ENCODE measurements at places on chromosomes 6 and 20. TPM values are rescaled to one million over a fixed set of nuclear protein-coding genes. Genes with fewer than 3 reads are reported as not detected.

Gene TMEM217
- 3.1 TPM for total RNA-seq

Gene EYA2
- total RNA-seq: not detected

Gene IL17F
- total RNA-seq: not detected

Gene SUPT3H
- total RNA-seq: 9.1 TPM

Gene ULBP1
- total RNA-seq: 0.65 TPM

Gene RFX6
- not detected for total RNA-seq

DNA sequence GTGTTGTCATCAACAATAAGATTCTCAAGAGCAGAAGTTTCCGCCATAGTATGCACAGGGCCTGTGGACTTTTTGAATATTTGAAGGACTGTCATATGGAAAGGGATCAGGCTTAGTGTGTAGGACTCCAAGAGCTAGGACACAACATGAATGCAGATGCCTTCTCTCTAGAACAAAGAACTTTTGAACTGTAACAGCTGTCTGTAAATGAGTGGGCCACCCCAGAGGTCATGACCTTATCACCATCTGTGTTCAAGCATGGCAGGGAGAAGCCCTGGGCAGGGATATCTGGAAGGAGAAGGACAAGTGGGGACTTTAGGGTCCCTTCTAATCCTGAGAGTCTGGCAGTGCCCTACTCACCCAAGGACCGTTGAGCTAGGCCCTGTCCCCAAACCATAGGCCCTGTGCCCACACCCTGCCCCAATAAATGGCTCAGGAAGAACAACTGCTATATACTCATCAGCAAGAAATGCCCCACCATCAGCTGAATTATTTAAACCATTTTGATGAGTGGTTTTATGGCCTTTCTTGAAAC, 70.6 kb downstream of the MTHFD1L start:
- no peaks in the 10 kb centered on the region for H3K27me3 ChIP-seq
- no peak for DNase-seq
- H3K36me3 ChIP-seq: peaks cover 45% of the 10 kb centered on the region
- no peak overlapping the region for H3K27ac ChIP-seq
- H3K4me3 ChIP-seq: no peak overlapping the region

GRCh38 chr20:14295238-14295637, 42.2 kb downstream of the FLRT3 start:
- H3K36me3 ChIP-seq: no peaks in the 10 kb centered on the region
- no peak for DNase-seq
- H3K27me3 ChIP-seq: no peaks in the 10 kb centered on the region
- no peak overlapping the region for H3K27ac ChIP-seq
- no peak overlapping the region for H3K4me3 ChIP-seq

- H3K27me3 ChIP-seq: no peaks in the 10 kb centered on the region
- H3K27ac ChIP-seq: no peak overlapping the region
- no peaks in the 10 kb centered on the region for H3K36me3 ChIP-seq
- peaks cover 4% of the 10 kb centered on the region for H3K4me1 ChIP-seq
Measured at GRCh38 chr20:50607436-50607835, 83.9 kb downstream of the RIPOR3 start.

DNA sequence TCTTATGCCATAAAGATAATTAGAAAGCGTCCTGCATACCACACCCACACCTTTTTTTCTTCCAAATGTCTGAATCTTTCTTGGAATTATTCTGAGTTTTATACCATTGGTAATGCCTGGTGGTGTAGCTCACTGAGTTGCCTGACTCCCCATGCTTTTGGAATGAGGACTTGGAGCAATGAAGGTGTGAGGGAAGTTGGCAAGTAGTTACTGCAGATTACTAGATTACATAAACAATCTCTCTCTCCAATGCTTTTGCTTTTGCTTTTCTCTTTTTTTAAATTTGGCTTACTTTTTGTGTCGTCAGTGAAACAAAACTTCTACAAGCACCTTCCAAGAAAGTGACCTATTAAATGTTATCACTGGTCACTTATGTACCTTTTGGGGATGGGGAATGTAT, 406.1 kb upstream of the SOX4 start:
- no peak for DNase-seq
- H3K27ac ChIP-seq: no peak overlapping the region
- H3K4me3 ChIP-seq: no peak overlapping the region
- no peaks in the 10 kb centered on the region for H3K36me3 ChIP-seq

DNA sequence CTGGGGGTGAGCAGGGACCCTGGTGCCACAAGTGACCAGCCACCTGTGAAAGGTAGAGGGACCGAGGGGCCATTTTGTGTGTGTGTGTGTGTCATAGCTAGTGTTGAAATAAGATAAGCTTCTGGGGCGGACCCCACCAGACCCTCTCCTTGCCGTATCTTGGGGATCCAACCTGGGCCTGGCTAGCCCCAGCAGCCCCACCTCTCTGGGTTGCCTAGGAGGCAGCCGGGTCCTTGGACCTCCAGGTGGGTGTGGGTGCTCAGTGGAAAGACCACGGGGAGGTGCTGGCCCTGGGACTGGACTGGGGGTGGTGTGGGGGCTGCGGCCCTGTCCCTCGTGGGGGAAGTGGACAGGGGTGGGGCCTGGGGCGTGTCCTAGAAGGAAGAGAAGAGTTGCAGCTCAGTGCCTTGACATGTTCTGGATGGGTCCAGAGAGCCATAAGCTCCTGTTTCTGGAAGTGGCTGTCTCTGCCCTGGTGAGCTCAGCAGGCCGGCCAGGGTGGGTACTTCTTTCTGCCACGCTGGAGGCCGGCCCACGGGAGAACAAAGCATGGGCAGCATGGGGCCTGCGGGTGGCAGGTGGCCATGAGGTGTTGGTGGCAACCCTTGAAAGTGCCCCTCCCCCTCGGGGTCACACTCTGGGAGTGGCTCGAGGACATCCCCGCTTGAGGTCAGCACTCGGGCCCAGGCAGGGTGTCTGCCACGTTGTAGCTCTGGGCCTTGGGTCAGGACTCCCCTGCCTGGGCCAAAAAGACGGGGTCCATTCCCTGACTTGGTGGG, 8.4 kb downstream of the RBBP8NL start:
- no peaks in the 10 kb centered on the region for H3K36me3 ChIP-seq
- H3K27me3 ChIP-seq: no peaks in the 10 kb centered on the region
- H3K4me1 ChIP-seq: no peaks in the 10 kb centered on the region
- H3K4me3 ChIP-seq: no peak overlapping the region

- no peak for DNase-seq
- H3K4me1 ChIP-seq: no peaks in the 10 kb centered on the region
- no peaks in the 10 kb centered on the region for H3K27me3 ChIP-seq
- H3K36me3 ChIP-seq: no peaks in the 10 kb centered on the region
Measured at GRCh38 chr6:113486199-113486598, 370.9 kb upstream of the MARCKS start.

GRCh38 chr20:16759181-16759563, 11.0 kb downstream of the OTOR start:
- no peaks in the 10 kb centered on the region for H3K36me3 ChIP-seq
- H3K27me3 ChIP-seq: peaks cover 3% of the 10 kb centered on the region
- H3K4me1 ChIP-seq: no peaks in the 10 kb centered on the region
- H3K27ac ChIP-seq: no peak overlapping the region
- DNase-seq: no peak
- no peak overlapping the region for H3K4me3 ChIP-seq

GRCh38 chr6:110708295-110708950, 106.8 kb downstream of the CDK19 start:
- H3K27me3 ChIP-seq: no peaks in the 10 kb centered on the region
- no peak for DNase-seq
- H3K4me3 ChIP-seq: no peak overlapping the region
- H3K36me3 ChIP-seq: peaks cover 7% of the 10 kb centered on the region

GRCh38 chr20:21739682-21740081, 34.2 kb downstream of the PAX1 start:
- DNase-seq: no peak
- no peaks in the 10 kb centered on the region for H3K36me3 ChIP-seq
- H3K4me1 ChIP-seq: no peaks in the 10 kb centered on the region
- no peak overlapping the region for H3K27ac ChIP-seq
- no peak overlapping the region for H3K4me3 ChIP-seq

DNA sequence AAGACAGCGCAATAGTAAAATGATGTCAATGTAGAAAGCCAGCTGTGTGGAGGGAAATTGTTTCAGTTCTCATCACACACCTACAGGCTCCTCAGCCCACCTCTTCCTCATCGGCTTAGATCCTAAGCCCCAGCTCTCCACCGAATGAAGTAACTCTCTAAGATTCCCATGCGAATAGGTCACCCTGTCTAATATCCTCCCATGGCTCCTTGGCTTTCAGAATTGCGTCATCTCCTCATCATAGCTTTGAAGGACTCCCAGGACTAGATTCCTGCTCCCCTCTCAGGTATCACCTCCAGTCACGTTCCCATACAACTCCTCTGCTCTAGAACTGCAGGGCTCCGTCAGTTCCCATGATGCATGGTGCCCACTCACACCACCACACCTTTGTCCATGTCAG, 16.2 kb upstream of the SLC22A16 start:
- H3K4me3 ChIP-seq: no peak overlapping the region
- DNase-seq: no peak
- no peak overlapping the region for H3K27ac ChIP-seq
- no peaks in the 10 kb centered on the region for H3K36me3 ChIP-seq
- H3K4me1 ChIP-seq: no peaks in the 10 kb centered on the region
- H3K27me3 ChIP-seq: peaks cover 12% of the 10 kb centered on the region

GRCh38 chr20:62126141-62126540, 3.9 kb downstream of the LSM14B start:
- peaks cover 66% of the 10 kb centered on the region for H3K36me3 ChIP-seq
- peaks cover 24% of the 10 kb centered on the region for H3K4me1 ChIP-seq
- H3K27ac ChIP-seq: no peak overlapping the region
- H3K4me3 ChIP-seq: no peak overlapping the region

DNA sequence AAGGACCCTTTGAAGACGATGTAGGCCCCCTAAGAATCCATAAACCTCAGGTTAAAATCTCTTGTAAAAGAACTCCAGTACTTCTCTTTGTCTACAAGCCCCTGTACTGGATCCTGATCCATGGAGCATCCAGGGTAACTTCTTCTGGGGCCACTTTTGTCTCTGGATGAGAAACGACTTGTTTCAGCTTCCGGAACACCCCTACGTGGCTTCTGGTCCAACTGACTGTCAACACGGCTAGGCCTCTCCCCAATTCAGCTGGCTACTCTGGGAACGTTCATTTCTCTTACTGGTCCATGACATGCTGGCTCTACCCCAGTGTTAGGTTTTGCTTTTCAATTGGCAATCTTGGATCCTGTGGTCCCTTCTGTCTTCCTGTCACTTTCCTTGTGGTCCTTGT, 198.0 kb downstream of the BACH2 start:
- H3K36me3 ChIP-seq: peaks cover 42% of the 10 kb centered on the region
- H3K4me3 ChIP-seq: no peak overlapping the region
- no peaks in the 10 kb centered on the region for H3K27me3 ChIP-seq
- peak overlapping the region; percentile 77 for H3K27ac ChIP-seq

- H3K4me3 ChIP-seq: no peak overlapping the region
- H3K36me3 ChIP-seq: no peaks in the 10 kb centered on the region
- H3K4me1 ChIP-seq: no peaks in the 10 kb centered on the region
- peaks cover 31% of the 10 kb centered on the region for H3K27me3 ChIP-seq
- H3K27ac ChIP-seq: no peak overlapping the region
- DNase-seq: no peak
Measured at GRCh38 chr6:122778985-122779661, 393 bp upstream of the FABP7 start.

DNA sequence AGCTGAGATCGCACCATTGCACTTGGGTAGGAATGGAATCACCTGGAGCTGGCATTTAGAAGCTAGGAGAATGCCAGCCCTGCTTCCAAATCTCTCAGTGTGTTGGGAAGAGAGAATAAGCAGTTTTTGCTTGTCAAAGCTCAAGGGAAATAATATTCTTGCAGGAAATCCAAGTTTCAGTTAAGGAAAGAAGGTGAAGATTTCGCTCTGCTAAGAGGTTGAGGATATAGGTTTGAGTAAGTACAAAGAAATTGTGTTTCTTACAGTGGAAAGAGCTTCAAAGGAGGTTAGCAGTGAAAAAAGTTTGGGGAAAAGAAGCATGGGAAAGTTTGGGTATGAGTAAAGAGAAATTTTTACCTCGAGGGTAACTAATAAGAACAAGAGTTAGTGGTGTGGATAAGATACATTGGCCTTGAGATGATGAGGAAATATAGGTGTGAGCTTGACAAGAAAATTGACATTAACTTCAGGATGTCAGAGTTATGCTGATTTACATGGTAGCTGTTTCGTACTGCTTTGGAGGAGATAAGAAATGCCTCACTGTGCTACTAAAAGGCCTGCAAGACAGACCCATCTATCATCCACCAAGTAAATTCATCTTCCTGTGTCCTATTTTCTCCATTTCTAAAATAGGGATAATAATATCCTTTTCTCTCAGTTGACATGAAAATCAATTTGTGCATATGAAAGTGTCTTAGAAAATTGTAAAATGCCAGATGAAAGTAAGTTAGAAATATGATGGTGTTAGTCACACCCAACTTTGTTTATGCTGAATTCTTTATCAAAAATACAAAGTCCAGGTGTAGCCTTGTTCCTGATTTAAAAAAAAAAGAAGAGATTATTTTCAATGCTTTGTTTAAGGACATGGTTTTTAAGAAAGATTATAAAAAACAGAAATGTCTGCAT, 12.8 kb upstream of the HINT3 start:
- H3K4me1 ChIP-seq: no peaks in the 10 kb centered on the region
- no peak overlapping the region for H3K27ac ChIP-seq
- no peak for DNase-seq
- H3K36me3 ChIP-seq: no peaks in the 10 kb centered on the region
- peaks cover 37% of the 10 kb centered on the region for H3K27me3 ChIP-seq
- H3K4me3 ChIP-seq: no peak overlapping the region

DNA sequence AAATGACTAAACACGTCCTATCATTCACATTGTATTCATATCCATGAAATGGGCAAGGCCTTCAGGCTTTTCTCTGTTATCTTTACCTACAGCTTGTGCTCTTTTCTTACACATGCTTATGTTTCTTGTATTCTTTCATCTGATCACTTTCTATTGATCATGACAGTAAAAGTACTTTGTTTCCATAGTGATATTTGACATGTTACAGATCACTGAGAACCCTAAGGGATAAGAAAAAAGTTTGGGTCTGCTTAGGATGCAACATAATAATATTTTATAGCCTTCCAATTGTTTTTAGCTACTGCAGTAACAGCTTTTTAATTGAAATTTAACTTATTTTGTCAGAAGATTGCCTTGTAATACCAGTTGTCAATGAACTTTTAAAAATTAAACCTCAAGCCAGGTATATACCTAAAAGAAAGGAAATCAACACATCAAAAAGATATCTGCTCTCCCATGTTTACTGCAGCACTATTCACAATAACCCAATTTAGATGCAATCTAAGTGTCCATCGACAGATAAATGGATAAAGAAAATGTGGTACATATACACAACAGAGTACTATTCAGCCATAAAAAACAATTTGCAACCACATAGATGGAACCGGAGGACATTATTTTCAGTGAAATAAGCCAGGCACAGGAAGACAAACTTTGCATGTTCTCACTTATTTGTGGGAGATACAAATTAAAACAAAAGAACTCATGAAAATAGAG, 3.0 kb upstream of the SMIM8 start:
- H3K27me3 ChIP-seq: peaks cover 11% of the 10 kb centered on the region
- H3K27ac ChIP-seq: no peak overlapping the region
- H3K36me3 ChIP-seq: peaks cover 3% of the 10 kb centered on the region
- H3K4me3 ChIP-seq: no peak overlapping the region
